ENCODE measurements at places on chromosomes 2 and 18. TPM values are rescaled to one million over a fixed set of nuclear protein-coding genes. Genes with fewer than 3 reads are reported as not detected.
A peak's percentile ranks its signal among the peaks of the same experiment; 100 is the strongest.

DNA sequence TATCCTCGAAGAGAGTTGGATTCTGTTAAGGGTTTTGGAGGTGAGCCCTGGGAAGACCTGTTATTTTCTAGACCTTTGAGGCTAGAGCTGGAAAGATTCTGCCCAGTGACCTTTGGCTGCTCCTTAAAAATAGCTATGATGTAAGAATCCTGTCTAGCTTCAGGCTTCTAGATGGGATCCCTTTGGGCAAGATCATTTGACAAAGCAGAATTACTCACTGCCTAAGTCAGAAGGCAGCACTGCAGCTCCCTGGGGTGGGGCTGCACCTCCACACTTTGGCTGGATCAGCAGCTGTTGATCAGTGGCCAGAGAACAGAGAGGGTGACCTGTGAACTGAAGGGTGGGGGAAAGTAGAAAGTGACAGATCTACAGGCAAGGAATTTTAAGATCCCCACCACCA is 103.8 kb downstream of the ASAP2 start:
- no peak for DNase-seq

- DNase-seq, result peak; percentile 56
Observed at GRCh38 chr2:15939854-15940660, at the start of gene MYCN. Gene MYCN (plus strand): TSS chr2:15940550. CDS start chr2:15942065, 1,515 bp downstream.

GRCh38 chr18:79770501-79770815 is 27.3 kb upstream of the KCNG2 start:
- DNase-seq, result peak; percentile 39

DNA sequence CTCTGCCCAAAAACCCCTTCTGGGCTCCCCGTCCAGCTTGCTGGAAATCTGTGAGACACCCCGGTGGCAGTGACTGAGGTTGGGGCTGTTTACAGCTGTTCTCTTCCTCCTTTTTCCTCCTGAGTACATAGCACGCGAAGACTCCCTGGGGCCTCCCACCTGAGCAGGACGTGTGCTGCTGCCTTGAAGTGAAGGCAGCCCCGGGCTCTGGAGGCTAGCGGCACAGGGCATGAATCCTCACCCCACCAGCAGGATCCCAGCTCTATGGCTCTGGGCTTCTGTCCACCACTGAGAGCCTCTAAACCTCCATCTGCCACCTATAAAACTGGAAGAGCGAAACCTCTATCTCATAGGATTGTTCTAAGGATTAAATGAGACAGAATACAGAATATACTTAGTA is 182.5 kb downstream of the TMEM163 start:
- no peak for DNase-seq

- no peak for DNase-seq
Observed at GRCh38 chr2:71730785-71731383, 277.5 kb downstream of the DYSF start.

DNA sequence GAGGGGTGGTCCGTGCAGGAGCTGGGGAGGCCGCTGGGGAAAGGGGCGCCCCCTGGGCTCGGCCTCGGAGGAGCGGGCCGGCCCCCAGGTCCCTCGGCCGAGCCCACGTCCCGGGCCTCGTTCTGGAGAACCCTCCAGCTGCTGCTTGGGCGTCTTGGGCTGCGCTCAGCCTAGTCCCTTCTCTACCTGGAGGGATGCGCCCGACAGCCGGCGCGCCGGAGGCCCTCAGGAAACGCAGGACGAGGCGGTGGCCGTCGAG is 293 bp upstream of the D2HGDH start:
- DNase-seq, result no peak

- DNase-seq, result no peak
Observed at GRCh38 chr2:54428108-54428831, 27.9 kb upstream of the SPTBN1 start.

GRCh38 chr2:202932425-202933138 is 20.5 kb downstream of the CARF start:
- no peak for DNase-seq

The C2orf80 gene
- total RNA-seq, result not detected

The TMEM169 gene
- total RNA-seq, result 0.29 TPM

The FBXO48 gene
- total RNA-seq, result 2.6 TPM
